ENCODE measurements at places on chromosomes 5 and 9. TPM values are rescaled to one million over a fixed set of nuclear protein-coding genes. Genes with fewer than 3 reads are reported as not detected.

DNA sequence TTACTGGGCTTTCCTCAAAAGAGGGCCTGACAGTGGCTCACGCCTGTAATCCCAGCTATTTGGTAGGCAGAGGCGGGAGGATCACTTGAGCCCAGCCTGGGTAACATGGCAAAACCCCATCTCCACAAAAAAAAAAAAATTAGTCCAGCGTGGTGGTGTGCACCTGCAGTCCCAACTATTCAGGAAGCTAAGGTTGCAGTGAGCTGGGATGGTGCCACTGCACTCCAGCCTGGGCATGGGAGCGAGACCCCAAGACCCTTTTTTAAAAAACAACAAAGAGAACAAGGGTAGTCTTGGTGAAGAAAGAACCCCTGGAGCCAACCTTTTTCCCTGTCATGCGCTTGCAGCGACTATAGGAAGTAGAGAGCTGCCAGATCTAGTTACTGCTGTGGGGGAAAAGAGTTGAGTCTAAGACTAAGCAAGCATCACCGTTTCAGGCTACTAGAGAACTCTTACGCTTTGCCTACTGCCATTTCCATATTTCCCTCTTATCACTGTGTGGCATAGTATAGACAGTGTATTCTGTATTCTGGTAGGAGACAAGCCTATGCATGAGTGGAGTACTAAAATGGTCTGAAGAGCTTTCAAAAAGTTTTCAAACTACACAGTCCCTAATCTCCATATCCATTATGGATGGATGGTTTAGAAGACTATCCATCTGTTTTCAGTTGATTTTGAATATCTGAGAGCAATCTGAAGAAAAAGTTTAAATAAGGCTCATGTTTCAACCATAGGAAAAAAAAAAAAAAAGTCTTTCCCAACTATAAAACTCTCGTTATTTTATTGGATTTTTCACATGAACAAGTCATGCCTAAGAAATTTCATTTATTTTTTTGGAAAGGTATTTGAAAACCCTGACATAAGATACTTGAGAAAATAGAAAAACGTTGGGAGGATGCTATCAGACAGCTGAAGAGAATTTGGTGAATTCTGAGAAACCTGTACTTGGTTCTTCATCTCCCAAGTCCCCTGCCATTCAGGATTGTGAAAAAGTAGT, 2.6 kb downstream of the C9orf40 start:
- no peak for DNase-seq
- peak overlapping the region; percentile 10 for H3K27ac ChIP-seq
- peaks cover 14% of the 10 kb centered on the region for H3K4me1 ChIP-seq
- H3K27me3 ChIP-seq = no peaks in the 10 kb centered on the region

NAA35 gene
- total RNA-seq = 25.0 TPM

THBS4 gene
- 252 TPM for total RNA-seq

GRCh38 chr5:58787987-58788386, 205.1 kb downstream of the RAB3C start:
- no peak overlapping the region for H3K4me3 ChIP-seq
- H3K27me3 ChIP-seq = no peaks in the 10 kb centered on the region
- no peaks in the 10 kb centered on the region for H3K36me3 ChIP-seq
- H3K27ac ChIP-seq = no peak overlapping the region

All from psoas muscle (tissue), 8 donors.